Heart left ventricle (tissue), 16 donors: ENCODE measurements at places on chromosomes 6 and 20. TPM values are rescaled to one million over a fixed set of nuclear protein-coding genes. Genes with fewer than 3 reads are reported as not detected.

Gene RCAN2
- 321 TPM for total RNA-seq

Gene ULBP1
- total RNA-seq, result 0.31 TPM

Gene FHL5
- 3.2 TPM for total RNA-seq

Gene RAET1L
- total RNA-seq, result not detected

Gene BMP6
- 2.7 TPM for total RNA-seq

DNA sequence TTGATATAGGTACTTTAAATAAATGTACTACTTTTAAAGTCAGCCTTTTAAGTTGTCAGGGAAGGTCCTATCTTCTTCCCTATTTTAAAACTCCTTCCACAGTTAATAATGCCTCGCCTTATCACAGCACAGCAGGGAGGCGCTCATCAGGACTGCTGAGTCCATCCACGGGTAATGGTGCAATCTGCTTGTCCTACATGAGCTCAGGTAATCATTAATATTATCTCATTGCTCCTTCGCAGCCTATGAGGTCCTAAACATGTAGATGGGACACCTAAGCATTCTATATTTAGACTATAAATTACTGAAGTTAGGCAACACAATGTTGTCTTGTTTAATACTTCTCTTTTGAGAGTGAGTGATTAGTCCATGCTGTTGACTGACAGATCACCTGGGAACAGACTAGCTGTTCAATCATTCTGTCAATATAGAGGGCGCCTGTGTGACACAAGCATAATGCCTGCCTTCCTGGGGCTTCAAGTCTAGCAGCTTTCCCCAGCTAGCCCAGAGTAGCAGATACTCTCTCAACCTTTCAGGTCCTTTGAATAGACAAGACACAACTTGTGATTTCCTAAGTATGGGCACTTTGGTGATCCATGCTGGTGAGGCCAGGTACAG lies 91.0 kb downstream of the FYN start:
- no peaks in the 10 kb centered on the region for H3K27me3 ChIP-seq
- peak overlapping the region; percentile 12 for H3K27ac ChIP-seq
- no peak for DNase-seq

DNA sequence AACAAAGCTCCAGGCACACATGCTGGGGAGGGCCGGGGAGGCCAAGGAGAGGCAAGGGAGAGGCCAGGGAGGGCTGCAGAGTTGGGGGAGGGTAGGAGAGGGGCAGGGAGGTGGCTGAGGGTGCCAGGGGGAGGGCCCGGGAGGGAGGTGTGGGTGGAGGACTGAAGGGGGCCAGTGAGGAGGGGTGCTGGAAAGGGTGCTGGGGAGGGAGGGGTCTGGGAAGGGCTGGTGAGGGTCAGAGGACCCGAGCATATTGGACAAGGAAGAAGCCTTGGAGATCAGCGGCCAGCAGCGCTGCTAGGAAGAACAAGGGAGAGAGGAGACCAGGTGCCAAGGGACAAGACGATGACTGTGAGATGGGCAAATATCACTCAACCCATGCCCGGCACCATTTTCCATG lies 49.7 kb upstream of the GPR31 start:
- H3K27ac ChIP-seq, result no peak overlapping the region
- no peaks in the 10 kb centered on the region for H3K27me3 ChIP-seq
- no peak for DNase-seq
- no peaks in the 10 kb centered on the region for H3K4me1 ChIP-seq

DNA sequence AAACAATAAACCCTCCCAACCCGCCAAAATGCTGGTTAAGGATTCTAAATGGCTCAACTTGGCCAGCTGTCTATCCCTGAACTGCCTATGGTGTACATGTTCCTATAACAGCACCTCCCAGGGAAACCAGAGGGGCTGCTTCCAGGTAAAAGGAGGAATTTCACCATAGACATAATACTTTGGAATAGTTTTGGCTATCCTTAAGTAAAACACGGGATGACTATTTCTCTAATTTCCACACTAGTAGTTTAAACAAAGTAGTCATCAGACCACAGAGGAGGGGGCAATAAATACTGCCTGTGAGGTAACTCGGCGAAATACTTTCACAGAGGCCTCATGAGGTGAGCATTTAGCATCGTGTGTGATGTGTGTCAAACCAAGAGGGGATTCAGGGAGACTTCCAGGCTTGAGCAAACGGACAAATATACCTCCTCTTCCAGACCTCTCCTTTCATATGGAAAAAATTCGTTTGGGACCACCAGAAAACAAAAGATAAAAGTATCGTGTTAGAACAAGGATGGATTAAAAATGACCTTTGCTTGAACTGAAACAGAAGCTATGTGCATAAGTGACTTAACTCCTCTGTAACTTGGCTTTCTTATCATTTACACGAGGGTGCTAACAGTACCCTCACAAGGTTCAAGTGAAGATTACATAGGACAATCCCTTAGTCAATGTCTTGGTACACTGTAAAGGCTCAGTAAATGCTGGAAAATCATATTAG lies 1.0 kb upstream of the XRN2 start:
- H3K36me3 ChIP-seq, result no peaks in the 10 kb centered on the region
- peak overlapping the region; percentile 97 for H3K4me3 ChIP-seq
- DNase-seq, result no peak
- H3K27me3 ChIP-seq, result no peaks in the 10 kb centered on the region

GRCh38 chr6:48183178-48183577 lies 72.2 kb upstream of the PTCHD4 start:
- H3K36me3 ChIP-seq, result no peaks in the 10 kb centered on the region
- no peak for DNase-seq
- no peaks in the 10 kb centered on the region for H3K27me3 ChIP-seq
- H3K4me1 ChIP-seq, result no peaks in the 10 kb centered on the region
- no peak overlapping the region for H3K27ac ChIP-seq

DNA sequence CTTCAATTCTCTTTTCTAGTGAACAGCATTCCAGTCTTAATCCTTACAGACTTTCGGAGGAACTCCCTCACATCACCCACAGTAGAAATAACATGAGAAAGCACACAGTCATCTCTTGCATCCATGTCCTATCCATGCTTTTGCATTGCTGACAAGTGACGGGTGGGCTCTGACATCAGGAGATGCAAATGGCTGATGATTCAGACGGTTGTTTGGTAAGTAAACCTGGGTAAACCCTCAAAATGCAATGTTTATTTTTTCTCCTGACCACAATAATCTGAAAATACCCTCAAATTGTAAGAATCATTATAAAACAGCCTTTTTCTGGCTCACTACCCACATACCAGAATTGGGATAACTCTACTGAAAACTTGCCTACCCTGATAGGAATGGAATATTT lies 792.0 kb downstream of the MAFB start:
- H3K27ac ChIP-seq, result no peak overlapping the region
- no peaks in the 10 kb centered on the region for H3K4me1 ChIP-seq
- H3K36me3 ChIP-seq, result no peaks in the 10 kb centered on the region
- no peaks in the 10 kb centered on the region for H3K27me3 ChIP-seq
- H3K4me3 ChIP-seq, result no peak overlapping the region
- DNase-seq, result no peak

GRCh38 chr6:158799051-158799792 lies 19.9 kb downstream of the EZR start:
- no peak overlapping the region for H3K4me3 ChIP-seq
- no peaks in the 10 kb centered on the region for H3K27me3 ChIP-seq
- H3K36me3 ChIP-seq, result no peaks in the 10 kb centered on the region

- no peaks in the 10 kb centered on the region for H3K4me1 ChIP-seq
- H3K27ac ChIP-seq, result no peak overlapping the region
- H3K27me3 ChIP-seq, result no peaks in the 10 kb centered on the region
- DNase-seq, result no peak
- H3K4me3 ChIP-seq, result no peak overlapping the region
- H3K36me3 ChIP-seq, result no peaks in the 10 kb centered on the region
These were observed 3.3 kb upstream of the EFCAB8 start for GRCh38 chr20:32855387-32855786.

GRCh38 chr6:18210707-18211106 lies 53.6 kb downstream of the DEK start:
- peak overlapping the region; percentile 55 for H3K27ac ChIP-seq
- no peaks in the 10 kb centered on the region for H3K36me3 ChIP-seq
- no peak for DNase-seq
- H3K4me1 ChIP-seq, result no peaks in the 10 kb centered on the region

DNA sequence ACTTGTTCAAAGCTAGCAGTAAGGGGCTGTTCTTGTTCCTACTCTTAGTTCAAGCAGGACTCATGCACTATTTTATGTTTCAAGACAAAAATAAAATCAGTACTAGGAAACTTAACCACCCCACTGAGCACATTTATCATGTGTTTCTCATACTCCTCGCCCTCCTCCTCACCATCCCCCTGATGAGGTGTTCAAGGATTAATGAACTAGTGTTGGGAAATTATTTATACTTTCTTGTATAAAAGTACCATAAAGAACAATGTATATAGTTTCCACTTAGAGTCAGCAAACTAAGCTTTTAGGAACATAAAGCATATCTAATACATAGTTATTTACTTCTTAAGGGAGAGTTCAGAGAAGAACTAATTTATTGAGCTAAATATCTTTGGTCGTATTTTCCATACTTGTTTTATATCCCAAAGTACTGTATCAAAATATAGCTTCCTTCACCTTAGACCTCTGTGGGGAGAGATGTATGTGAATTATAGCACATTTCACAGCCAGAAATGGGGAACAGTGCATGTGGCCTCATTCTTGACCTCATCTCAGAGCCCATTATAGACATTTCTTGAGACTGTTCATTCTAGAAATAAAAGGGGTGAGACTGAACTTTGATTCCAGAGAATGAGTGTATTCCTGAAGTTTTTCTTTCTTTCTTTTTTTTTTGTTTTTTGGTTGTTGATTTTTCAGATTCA lies 326.5 kb upstream of the MAP3K7 start:
- no peak overlapping the region for H3K27ac ChIP-seq
- no peaks in the 10 kb centered on the region for H3K4me1 ChIP-seq
- no peak overlapping the region for H3K4me3 ChIP-seq
- H3K36me3 ChIP-seq, result no peaks in the 10 kb centered on the region
- H3K27me3 ChIP-seq, result no peaks in the 10 kb centered on the region

DNA sequence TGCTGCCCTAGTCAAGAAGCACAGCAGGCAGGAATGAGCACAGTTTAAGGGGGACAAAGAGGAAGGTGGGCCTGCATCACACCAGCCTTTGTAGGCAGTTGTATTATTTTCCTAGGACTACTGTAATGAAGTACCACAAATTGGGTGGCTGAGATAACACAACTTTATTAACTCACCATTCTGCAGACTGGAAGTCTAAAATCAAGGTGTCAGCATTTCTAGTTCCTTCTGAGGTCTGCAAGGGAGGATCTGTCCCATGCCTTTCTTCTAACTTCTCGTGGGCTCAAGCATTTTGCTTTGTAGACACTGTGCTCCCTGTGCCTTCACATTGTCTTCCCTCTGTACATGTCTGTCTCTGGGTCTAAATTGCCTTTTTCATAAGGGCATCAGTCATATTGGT lies 488.5 kb upstream of the JARID2 start:
- DNase-seq, result no peak
- H3K4me3 ChIP-seq, result no peak overlapping the region
- H3K4me1 ChIP-seq, result no peaks in the 10 kb centered on the region
- H3K27me3 ChIP-seq, result no peaks in the 10 kb centered on the region
- H3K36me3 ChIP-seq, result no peaks in the 10 kb centered on the region

DNA sequence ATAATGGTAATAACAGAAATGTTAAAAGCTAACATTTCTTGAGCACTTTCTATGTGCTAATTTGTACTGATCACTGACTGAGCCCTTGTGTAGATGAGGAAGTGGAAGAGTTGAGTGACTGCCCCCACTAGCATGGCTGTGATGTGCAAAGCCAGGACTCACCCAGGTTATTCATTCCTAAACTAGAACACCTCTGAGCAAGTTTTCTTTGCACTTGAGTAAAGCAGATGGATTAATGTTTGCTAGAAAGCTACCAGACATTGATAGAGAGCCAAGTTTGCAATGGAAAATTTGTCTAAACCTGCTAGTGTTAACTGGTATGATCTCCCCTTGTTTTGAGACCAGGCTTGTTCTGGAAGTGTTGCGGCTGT lies 467.4 kb upstream of the PLCB4 start:
- H3K27me3 ChIP-seq, result no peaks in the 10 kb centered on the region
- no peaks in the 10 kb centered on the region for H3K36me3 ChIP-seq
- no peak overlapping the region for H3K27ac ChIP-seq

- H3K4me1 ChIP-seq, result no peaks in the 10 kb centered on the region
- H3K4me3 ChIP-seq, result no peak overlapping the region
- no peaks in the 10 kb centered on the region for H3K36me3 ChIP-seq
These were observed 91.3 kb upstream of the HEY2 start for GRCh38 chr6:125658136-125658535.

DNA sequence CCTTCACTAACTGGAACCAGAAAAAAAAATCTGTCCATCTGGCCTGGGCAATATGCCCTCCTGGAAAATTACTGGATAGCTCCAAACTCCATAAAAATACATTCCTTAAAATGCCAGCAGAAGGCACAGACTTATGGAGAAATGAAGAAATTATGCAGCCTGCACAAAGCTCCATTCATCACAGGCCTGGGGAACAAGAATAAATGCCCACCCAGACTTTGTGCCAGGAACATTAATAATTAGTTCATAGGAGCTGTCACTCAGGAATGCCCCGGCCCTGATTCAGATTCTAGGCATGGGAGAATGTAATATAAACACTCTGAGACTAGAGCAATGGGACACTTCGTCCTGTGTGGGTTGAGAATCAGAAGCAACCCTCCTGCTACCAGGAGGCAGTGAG lies 199.3 kb downstream of the OTOR start:
- H3K4me1 ChIP-seq, result no peaks in the 10 kb centered on the region
- no peak overlapping the region for H3K4me3 ChIP-seq
- no peak overlapping the region for H3K27ac ChIP-seq
- H3K27me3 ChIP-seq, result no peaks in the 10 kb centered on the region
- no peak for DNase-seq

- no peaks in the 10 kb centered on the region for H3K27me3 ChIP-seq
- no peak overlapping the region for H3K4me3 ChIP-seq
- no peak for DNase-seq
- no peaks in the 10 kb centered on the region for H3K4me1 ChIP-seq
- H3K27ac ChIP-seq, result no peak overlapping the region
- H3K36me3 ChIP-seq, result no peaks in the 10 kb centered on the region
These were observed 92.2 kb upstream of the RSPO3 start for GRCh38 chr6:127026247-127026646.

- DNase-seq, result no peak
- H3K4me1 ChIP-seq, result no peaks in the 10 kb centered on the region
- no peak overlapping the region for H3K4me3 ChIP-seq
- no peaks in the 10 kb centered on the region for H3K36me3 ChIP-seq
These were observed 17.3 kb downstream of the FARS2 start for GRCh38 chr6:5278565-5279120.

DNA sequence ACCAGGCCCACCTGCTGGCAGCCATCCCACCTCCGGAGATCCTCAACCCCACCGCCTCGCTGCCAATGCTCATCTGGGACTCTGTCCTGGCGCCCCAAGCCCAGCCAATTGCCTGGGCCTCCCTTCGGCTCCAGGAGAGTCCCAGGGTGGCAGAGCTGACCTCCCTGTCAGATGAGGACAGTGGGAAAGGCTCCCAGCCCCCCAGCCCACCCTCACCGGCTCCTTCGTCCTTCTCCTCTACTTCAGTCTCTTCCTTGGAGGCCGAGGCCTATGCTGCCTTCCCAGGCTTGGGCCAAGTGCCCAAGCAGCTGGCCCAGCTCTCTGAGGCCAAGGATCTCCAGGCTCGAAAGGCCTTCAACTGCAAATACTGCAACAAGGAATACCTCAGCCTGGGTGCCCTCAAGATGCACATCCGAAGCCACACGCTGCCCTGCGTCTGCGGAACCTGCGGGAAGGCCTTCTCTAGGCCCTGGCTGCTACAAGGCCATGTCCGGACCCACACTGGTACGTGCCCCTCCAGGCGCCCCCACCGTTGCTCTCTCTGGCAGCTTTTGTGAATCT lies 1.1 kb downstream of the SNAI1 start:
- H3K4me3 ChIP-seq, result peak overlapping the region; percentile 36
- H3K27ac ChIP-seq, result peak overlapping the region; percentile 50
- no peaks in the 10 kb centered on the region for H3K27me3 ChIP-seq

GRCh38 chr6:63571361-63572043 lies 778 bp upstream of the LOC128125822 start:
- no peaks in the 10 kb centered on the region for H3K27me3 ChIP-seq
- no peak overlapping the region for H3K27ac ChIP-seq
- peak overlapping the region; percentile 95 for H3K4me3 ChIP-seq
- peak; percentile 32 for DNase-seq
- peaks cover 27% of the 10 kb centered on the region for H3K4me1 ChIP-seq
